ENCODE measurements at places on chromosomes 4 and X.
A peak's percentile ranks its signal among the peaks of the same experiment; 100 is the strongest.

- no peak for DNase-seq
Observed at GRCh38 chrX:154775419-154776349, 13.0 kb downstream of the DKC1 start.

GRCh38 chrX:125895518-125895917, 270.6 kb downstream of the DCAF12L2 start:
- no peak for DNase-seq

- DNase-seq = peak; percentile 9
Observed at GRCh38 chrX:141439651-141440050, 144.9 kb downstream of the SPANXA1 start.

DNA sequence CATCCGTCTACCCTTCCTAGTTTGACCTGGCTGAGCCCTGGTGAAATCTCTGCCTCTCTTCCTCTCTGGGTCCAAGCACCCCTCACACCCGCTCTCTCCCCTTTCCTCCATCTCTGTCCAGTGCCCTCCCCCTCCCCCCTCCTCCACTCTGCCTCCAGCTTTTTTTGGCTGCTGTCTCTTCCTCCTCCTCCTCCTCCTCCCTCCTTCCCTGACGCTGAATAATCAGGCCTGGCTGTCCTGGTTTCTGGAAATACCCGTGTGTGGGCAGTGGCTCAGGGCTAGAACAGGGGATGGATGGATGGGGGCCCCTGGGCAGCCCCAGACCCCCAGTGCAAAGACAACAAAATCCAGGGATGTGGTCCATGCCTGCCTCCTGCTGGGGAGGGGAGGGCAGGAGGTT, 4.7 kb upstream of the SYP start:
- no peak for DNase-seq

GRCh38 chrX:136828830-136829229, 48.1 kb upstream of the ARHGEF6 start:
- no peak for DNase-seq

DNA sequence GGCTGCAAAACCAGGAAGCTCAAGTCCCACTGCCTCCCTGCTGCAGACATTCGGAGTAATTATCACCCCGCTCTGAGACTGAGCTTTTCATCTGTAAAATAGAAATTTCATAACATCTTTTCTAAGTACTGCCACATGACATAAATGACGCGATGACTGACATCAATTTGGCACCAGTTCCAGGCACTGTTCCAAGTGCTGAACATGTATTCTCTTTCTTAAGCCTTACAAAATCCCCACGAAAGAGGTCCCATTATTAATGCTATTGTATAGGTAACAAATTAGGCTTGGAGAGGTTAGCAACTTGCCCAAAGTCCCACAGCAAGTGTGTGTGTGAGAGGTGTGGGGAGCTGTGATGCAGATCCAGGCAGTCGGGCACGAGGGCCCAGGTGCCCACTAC, 56.4 kb downstream of the SLC2A9 start:
- no peak for DNase-seq

DNA sequence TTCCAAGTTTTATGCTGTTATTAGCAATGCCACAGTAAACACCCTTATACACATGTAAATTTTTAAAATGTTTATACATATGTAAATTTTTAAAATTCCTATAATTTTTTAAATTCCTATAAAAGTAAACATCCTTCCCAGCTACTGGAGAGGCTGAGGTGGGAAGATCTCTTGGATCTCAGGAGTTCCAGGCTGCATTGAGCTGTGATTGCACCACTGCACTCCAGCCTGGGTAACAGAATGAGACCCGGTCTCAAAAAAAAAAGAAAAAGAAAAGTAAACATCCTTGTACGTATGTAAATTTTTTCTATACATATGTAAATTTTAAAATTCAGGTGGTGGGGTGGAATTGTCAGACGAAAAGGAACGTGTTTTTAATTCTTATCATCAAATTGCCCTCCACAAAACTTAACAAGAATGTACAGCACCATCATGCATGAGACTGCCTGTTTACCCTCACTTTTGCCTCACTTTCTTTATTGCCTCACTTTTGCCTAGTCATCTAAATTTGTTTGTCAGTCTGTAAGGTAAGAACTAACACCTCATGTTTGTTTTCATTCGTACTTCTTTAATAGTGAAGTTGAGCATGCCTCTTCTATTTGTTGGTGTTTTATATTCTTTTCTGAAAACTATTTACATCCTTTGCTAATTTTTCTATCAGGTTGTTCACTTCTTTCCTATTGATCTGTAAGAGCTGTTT, 8.0 kb downstream of the SLC7A3 start:
- DNase-seq = no peak
